ENCODE measurements at places on chromosomes 1 and 21.
A peak's percentile ranks its signal among the peaks of the same experiment; 100 is the strongest.

- no peak for DNase-seq
These were observed 37.3 kb downstream of the MRPS6 start for GRCh38 chr21:34110594-34111202.

GRCh38 chr21:31287201-31287600 lies 56.9 kb downstream of the TIAM1 start:
- no peak for DNase-seq

GRCh38 chr1:169964206-169964605 lies 70.5 kb upstream of the SCYL3 start:
- DNase-seq = peak; percentile 48

DNA sequence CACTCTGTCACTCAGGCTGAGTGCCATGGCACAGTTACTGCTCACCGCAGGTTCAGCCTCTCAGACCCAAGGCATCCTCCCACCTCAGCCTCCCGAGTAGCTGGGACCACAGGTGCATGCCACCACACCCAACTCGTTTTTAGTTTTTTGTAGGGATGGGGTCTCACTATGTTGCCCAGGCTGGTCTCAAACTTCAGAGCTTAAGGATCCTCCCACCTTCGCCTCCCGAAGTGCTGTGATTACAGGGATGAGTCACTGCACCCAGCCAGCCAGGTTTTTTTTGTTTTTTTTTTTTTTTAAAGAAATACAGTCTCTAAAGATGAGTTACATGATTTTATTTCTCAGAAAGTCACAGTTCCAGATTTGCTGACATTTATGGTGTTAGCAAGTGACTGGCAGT lies 29.0 kb downstream of the BACE2 start:
- DNase-seq = no peak

Data from NCI-H524 treated with DMSO at 0.1 percent for 48 hours (cell line).